SK-N-MC (cell line): ENCODE measurements at places on chromosomes 4 and X.

DNA sequence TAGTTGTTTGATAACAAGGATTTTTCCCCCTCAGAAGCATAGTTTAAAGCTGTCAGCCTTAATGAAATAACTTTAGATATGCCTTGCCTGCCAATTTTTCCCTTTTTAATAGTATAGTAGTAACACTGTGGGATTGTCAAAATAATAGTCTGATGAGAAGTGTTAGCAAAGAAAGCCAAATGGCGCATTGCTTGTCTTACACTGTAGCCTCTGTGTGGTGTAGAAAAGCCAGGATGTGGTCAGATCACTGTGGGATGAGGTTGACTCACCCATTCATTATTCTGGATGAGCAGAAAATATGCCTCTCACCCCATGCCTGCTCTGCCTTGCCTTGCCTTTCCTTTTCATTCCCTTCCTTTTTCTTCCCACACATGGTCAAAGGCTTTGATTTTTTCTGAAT is 257.8 kb upstream of the NRK start:
- DNase-seq = no peak

DNA sequence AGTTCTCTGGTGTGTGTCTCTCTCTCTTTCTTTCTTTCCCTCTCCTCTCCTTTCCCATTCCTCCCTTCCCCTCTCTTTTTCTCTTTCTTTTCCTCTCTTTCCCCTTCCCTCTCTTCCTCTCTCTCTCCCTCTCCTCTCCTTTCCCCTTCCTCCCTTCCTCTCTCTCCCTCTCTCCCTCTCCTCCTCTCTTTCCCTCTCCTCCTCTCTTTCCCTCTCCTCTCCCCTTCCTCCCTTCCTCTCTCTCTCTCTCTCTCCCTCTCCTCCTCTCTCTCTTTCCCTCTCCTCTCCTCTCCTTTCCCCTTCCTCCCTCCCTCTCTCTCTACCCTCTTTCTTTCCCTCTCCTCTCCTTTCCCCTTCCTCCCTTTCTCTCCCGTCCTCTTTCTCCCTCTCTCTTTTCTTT is 12.4 kb upstream of the EOLA1 start:
- DNase-seq = no peak

- no peak for DNase-seq
These were observed 179.0 kb downstream of the KCNIP4 start for GRCh38 chr4:21769404-21770147.

DNA sequence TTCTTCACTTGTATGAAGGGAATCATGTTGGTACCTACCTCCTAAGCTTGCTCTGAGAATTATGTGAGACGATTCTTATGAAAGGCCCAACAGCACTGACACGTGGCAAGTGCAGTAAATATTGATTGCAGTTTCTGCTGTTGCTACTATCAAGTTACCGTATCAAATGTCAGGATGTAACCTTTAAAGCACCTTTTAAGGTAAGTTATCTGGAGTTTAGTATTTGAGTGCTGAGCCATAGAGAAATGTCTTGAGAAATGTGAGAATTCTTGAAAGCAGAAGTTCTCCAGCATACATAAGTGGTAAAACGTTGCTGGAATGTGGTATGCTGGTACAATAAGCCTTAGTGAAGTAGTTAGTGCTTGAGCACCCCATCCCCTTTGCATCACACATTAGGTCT is 90.4 kb downstream of the PHOX2B start:
- no peak for DNase-seq

GRCh38 chr4:15875663-15876460 is 62.7 kb downstream of the FGFBP1 start:
- no peak for DNase-seq

DNA sequence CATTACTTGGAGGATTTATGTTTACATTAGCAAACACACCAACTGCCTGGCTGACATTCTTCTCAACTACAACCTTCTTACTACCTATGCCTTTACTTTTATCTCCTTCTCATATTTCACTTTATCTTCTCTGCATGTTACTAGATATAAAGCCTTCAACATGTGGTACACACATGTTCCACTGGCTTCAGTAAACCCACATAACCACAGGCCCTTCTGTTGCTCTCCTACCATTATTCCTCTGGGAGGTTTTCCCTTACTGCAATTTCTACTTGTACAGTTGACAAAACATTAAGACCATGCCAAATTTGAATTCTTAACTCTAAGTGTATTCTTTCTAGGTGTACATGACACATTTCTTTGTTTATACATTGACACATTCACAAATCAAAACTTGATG is 133.1 kb downstream of the ARAP2 start:
- DNase-seq = no peak

- peak; percentile 63 for DNase-seq
These were observed 17.8 kb upstream of the TBC1D19 start for GRCh38 chr4:26566133-26566532.

DNA sequence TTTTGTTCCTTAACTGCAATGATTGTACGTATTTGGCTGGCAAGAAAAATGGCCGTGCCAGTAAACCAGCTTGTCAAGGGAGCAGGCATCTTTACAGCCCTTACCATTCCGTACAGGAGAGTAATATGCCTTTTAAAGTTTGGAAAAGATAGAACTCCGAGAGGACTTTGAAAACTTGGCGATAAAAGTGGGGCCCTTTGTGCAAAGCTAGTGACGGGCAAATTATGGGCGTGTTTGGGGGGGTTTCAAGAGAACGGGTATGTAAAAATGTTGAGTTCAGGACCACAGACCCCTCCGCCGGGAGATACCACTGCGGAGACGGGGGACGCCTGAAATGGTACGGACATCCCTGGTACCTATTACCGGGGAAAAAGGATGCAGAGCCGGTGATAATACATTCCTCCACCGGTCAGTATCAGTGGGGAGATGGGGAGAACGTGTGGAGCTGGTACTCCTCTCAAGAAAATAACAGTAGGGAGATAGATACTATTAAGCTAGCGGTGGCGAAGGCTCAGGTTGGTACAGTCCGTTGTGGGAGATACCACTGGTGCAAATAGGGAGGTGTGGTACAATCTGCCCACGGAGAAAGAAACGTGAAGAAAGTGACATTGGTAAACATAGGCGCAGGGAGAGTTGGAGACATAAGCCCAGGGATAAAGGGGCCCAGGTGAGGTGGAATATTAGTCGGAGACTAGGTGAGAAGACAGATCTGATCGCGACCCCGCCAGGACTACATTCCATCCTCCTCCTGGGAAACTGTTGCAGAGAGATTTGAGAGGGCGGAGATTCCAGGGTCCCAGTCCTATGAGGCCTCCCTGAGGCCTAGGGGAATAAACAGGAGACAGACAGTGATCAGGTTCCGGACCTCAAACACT is 14.5 kb downstream of the SPACA5 start:
- no peak for DNase-seq

DNA sequence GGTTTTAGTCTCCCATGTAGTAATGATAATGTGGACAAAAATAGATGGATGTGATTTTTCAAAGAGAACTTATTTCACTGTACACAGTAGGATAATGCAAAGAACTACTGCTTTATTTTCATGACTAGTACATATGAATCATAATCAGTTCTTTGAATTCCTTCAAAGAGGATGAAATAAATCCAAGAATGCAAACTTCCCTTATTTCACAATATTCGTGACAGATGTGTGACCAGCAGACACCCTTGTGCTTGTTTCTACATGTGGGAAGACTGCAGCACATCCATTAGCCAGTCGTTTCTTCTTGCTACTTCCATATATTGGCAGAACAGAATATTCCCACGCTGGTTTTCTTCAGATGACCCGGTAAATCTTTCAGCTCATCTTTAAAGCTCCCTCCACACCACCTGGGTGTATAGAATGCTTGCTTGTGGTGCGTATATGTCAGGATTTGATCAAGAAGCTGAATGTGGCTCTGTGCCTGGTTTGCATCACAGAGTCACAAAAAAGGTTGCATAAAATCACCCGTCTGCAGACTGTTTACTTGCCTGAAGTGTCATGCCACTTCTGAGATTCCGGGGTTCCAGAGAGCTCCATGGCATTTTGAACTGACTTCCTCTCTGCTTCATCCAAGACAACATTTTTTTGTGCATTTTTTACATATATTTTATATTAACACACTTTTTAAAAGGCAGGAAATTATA is 47.7 kb upstream of the FAT4 start:
- no peak for DNase-seq

- DNase-seq = no peak
These were observed 135.3 kb upstream of the IL1RAPL2 start for GRCh38 chrX:104430742-104431119.

- no peak for DNase-seq
These were observed 48.5 kb downstream of the GALNT7 start for GRCh38 chr4:173217075-173217474.

DNA sequence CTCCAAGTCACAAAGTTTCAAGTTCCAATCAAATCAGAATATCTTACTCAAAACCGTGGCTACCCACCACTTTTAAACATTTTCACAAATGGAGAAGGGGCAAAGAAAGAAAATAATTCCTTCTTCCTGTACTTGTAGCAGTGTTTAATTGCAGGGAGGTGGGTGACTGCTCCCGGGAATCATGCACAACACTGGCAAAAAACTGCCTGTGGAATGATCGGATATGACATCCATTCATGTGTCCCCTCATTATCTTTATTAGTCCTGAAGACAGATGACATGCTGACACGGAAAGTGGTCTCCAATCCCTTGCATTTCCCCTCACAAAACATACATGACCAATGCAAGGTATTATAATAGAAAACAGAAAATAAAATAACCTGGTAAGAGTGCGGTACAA is 2.0 kb downstream of the TSPAN5 start:
- no peak for DNase-seq

DNA sequence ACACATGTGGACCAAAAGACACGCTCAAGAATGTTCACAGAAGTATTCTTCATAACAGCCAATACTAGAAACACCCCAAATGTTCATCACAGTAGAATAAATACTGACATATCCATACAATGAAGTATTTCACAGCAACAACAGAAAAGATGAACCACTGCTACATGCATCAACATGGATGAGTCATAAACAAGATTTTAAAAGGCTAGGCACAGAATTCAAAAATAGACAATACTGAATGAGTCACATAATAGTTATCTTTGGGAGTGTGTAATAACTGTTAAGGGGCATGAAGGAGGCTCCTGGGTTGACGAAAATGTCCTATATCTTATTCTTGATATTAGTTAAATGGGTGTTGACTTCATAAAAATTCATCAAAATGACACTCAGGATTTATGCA is 43.5 kb downstream of the CLOCK start:
- DNase-seq = no peak

DNA sequence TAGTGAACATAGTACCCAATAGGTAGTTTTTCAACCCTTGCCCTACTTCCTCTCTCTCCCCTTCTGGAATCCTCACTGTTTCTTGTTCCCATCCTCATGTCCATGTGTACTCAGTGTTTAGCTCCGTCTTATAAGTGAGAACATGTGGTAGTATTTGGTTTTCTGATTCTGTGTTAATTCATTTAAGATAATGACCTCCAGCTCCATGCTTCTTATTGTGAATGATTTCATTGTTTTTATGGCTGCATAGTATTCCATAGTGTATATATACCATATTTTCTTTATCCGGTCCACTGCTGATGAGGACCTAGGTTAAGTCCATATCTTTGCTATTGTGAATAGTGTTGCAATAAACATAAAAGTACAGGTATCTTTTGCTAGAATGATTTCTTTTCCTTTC is 31.0 kb downstream of the IRF2 start:
- DNase-seq = no peak

DNA sequence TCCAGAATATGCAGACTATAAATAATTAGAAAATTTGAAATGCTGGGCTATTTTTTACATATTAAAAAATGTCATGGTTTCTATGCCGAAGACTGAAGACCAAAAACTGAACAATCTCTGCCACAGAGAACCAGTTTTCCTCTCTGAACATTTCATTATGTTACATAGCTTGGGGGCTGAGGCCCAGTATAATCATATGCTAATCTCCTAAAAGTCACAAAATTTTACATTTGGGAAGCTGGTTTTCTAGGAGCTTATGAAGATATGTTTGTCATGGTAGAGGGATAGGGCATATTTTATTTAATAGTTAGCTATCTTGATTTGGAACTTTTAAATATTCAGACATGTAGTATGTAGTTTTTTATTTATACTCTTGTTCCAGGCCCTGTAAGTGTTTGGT is 167.8 kb downstream of the GPAT3 start:
- DNase-seq = peak; percentile 71

GRCh38 chr4:56655209-56655626 is 25.9 kb downstream of the HOPX start:
- no peak for DNase-seq
